ENCODE measurements at places on chromosomes 7 and 10.
A peak's percentile ranks its signal among the peaks of the same experiment; 100 is the strongest.

DNA sequence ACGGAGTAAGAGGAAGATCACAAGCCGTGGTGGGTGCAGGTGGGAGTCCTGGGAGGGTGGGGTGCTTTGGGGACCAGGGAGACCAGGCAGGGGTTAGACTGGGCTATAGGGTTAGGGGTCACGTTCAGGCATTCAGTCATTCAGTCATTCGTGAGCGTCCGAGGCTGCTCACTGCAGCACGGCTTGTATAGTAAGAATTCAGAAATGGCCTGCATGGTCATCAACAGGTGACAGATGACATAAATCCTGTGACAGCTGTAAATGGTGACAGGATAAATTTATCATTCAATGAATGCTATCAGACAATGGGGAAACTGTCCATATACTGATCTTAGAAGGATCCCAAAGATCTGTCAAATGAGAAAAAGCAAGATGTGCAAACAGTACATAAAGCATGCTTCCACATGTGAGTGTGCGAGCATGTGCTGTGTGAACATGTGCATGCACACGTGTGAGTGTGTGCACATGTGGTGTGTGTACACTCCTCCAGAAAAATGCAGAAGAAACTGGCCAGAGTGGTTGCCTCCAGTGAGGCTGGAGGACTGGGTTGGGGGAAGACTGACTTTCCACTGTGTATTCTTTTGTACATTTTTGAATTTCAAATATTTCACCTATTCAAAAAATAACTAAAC, 32.0 kb upstream of the SMARCD3 start:
- no peak for DNase-seq

DNA sequence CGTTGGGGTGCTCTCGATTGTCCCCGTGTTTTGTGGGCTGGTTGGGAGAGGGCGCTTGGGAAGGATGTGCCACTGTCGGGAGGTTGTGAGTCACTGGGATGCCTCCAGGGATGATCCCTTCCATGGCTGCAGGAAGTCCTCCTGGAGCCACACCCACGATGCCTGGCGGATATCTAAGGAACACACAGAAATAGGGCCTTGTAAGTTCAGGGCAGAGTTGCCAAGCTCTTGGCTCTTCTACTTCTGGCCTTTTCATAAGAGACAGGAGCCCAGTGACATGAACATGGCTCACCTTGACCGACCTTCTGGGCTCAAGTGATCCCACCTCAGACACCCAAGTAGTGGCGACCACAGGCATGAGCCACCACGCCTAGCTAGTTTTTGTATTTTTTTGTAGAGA, 47.6 kb downstream of the ZRANB1 start:
- no peak for DNase-seq

DNA sequence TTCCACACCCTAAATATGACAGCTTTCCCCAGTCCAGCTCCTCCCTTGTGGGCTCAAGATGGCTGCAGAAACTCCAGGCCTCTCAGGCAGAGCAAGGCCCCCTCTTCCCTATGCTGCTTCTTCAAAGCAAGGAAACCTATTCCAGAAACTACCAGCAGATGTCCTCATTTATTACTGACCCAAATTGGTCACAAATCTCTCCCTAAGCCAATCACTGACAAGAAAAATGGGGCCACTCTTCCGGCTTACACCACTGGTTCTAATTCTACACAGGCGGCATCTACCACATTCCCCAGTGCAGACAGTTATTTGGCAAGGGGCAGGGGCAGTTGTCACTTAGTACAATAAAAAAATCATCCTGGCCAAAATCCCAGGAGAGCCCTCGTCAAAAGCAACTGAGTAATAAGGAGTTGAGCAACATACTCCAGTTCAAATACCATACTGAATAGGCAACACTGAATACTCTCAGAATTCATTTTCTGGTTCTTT, 150.4 kb downstream of the SFMBT2 start:
- DNase-seq: peak; percentile 94

- DNase-seq: no peak
These were observed 164.4 kb upstream of the FEZF1 start for GRCh38 chr7:122468945-122469344.

GRCh38 chr10:78155722-78156121, 122.1 kb downstream of the RPS24 start:
- no peak for DNase-seq

DNA sequence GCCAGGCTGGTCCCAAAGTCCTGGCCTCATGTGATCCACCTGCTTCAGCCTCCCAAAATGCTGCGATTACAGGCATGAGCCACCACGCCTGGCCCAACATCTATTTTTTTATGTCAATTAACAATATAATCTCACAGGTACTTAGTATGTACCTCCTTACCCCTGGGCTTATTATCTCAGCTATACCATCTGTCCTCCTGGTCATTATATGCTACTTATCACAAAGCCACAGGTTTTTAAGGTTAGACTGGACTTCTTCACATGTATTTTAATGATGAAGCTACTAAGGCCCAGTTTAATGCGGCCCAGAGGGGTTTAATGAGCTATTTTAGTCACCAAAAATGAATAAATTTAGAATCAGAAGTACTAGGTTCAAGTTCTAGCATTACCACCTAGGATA, 3.4 kb downstream of the NSUN6 start:
- no peak for DNase-seq

- DNase-seq: no peak
These were observed 269.7 kb upstream of the PHF14 start for GRCh38 chr7:10703981-10704380.

Data from KBM-7 (cell line).